ENCODE measurements at places on chromosomes 7 and 10.

GRCh38 chr7:86991093-86991769, 68.2 kb downstream of the ELAPOR2 start:
- DNase-seq = no peak

GRCh38 chr7:157017603-157018327, 7.3 kb upstream of the MNX1 start:
- DNase-seq = no peak

- no peak for DNase-seq
Observed at GRCh38 chr10:12384906-12385305, 35.6 kb downstream of the CAMK1D start.

GRCh38 chr10:3411044-3411443, 238.5 kb upstream of the PITRM1 start:
- no peak for DNase-seq

DNA sequence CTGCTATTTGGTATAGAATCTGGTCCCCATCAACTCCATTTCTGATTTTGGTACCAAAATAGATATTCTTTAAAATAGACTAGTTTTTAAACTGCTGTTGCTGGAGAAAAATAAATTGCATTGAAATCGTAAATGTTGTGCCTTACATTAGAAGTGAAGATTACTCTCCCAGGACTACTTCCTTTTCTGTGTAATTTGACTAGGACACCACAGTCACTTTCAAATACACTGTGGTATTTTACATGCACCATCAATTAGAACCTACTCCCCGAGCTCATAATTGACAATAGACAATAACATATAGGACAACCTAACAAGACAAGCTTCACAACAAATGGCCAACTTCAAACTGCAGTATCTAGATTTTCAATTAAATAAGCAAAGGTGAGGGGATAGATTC, 211.5 kb downstream of the DGKB start:
- DNase-seq = no peak

DNA sequence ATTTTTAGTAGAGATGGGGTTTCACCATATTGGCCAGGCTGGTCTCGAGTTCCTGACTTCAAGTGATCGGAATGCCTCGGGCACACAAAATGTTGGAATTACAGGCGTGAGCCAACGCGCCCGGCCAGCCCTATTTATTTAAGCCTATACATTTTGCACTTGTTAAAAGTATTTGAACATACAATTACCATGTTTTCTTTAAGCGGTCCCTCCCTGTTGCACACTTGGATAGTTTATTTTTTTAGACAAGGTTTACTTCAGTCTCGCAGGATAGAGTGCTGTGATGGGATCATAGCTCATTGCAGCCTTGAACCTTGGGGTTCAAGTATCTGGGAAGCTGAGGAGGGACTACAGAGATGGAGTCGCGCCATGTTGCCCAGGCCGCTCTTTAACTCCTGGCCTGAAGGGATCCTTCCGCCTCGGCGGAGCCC, 35.7 kb upstream of the SRRM3 start:
- no peak for DNase-seq

DNA sequence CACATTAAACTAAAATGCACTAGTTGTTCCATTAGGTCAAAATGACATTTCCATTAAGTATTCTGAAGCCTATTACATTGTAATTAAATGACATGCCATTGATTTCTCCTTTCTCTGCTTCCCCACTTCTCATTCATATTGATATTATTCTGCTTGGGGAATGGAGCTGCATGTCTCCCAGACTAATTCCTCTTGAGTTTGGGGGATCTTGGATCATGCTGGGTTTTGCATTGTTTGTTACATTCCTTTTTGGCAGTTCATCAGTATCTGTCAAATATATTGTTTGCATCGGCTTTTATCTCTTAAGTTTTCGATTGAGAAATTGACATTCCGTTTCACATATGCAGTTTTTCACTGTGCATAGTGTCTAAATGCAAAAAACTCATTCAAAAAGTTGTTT, 65.1 kb upstream of the CYP26C1 start:
- DNase-seq = no peak

GRCh38 chr10:22460531-22461403, 115.5 kb downstream of the SPAG6 start:
- no peak for DNase-seq

DNA sequence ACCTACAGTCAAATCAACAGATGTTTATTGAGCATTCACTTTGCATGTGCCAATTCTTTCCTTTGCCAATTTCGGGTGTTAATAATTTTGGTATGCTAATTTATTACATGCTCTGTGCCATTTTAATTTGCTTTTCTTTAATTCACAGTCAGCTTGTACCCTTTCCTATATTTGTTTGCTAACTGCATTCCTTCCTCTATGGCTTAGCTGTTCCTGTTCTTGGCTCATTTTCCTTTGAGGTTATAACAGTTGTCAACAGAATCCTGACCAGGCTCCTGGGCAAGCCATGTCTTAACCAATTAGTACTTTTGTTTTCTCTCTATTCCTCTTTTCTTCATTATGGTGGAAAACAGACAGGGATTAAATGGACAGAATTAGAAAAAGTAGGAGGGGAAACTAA, 73.6 kb upstream of the RPA3 start:
- no peak for DNase-seq

DNA sequence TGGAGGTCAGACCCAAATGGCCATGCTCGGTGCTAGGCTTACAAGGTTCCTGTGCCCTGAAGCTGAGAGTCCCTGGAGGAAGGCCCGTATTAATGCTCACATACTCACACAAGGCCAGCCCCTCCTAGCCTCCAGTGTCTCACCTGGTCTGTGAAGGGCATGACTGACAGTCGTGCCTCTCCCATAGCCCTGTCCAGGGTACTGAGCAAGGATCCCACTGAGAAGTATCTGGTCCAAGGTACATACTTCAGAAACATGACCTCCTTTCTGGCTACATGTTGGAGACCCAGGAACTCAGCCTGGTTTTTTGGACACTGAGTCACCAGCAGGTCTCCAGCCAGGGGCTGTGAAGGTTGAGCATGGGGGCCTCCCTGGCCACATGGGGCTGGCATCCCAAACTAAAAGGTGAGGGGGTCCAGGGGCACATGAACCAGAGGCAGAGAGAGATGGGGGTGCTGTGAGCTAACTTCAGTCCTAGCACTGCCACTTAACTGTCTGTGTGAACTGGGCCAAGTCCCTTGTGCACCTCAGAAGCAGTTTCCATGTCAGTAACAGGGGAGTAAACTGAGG, 17.6 kb upstream of the RASGEF1A start:
- DNase-seq = no peak

- DNase-seq = no peak
Observed at GRCh38 chr10:35451151-35452016, 115.1 kb downstream of the CCNY start.

DNA sequence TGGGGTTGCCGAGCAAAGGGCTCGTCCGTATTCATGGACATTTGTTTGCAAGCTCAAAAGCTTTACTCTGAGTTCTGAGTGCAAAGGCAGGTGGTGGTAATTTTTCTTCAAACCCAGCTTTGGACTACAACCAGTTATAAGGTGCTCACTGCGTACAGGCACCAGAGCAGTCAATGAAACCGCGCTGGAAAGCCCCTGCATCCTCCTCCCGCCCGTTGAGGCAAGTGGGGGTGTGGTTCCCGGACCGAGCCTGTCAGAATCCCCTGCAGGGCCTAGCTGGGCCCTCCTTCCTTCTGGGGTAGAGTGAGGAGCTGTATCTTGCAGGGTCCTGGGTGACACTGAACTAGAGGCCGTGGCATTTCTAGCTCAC, 22.3 kb downstream of the AMZ1 start:
- no peak for DNase-seq

DNA sequence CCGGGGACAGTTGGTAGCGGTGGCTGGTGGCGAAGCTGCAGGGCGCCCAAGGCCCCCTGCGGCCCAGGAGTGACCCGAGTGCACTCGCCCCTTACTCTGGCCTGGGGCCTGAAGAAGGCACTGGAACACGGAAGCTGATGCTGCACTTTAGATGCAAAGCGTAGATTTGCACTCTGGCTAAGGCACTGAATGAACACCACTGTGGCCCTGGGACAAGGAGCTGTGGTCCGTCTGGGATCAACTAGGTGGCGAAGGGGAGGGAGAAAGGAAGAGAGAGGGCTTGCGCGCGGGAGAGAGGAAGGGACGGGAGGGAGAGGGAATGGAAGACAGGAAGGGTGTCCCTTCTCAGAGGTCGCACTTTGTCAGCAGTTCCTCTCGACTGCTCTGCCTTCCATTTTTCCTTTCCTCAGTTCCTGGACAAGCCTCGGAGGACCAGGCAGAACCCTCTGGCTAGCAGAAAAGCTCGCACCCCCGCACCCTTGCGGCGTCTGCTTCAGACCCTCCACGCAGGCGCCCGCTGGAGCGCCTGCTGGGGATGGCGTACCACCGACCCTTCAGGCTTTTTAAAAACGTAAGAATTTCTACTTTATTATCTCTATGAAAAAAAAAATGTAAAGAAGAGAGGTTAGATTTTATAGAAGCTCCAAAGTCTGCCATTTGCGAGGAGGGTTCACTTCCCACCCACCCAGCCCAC, 1.2 kb downstream of the FERD3L start:
- DNase-seq = no peak

GRCh38 chr7:81068-81925, 111.1 kb upstream of the FAM20C start:
- DNase-seq = no peak

DNA sequence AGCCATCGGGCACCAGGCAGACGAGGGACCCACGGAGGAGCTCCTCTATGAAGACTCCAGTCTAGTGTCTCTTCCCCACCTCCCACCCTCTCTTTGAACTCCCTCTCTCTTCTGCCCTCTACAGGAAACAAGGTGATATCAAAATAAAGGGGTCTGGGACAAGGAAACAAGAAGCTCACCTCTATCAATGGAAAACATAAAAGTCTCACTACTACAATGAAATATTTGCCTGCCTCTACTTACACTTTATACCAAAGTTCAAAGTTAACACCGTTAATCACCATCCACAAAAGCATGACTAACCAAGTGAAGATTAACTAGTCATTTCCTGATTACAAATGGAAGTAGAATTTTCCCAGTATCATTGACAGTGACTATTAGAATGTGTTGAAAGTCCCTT, 82.2 kb downstream of the PARD3 start:
- DNase-seq = no peak
